Occipital lobe (tissue), 3 donors: ENCODE measurements at places on chromosomes 16 and 17. TPM values are rescaled to one million over a fixed set of nuclear protein-coding genes. Genes with fewer than 3 reads are reported as not detected.

KRT33A gene
- not detected for total RNA-seq

NPIPA3 gene
- total RNA-seq, result 0.94 TPM

AGRP gene
- total RNA-seq, result not detected

ADAM11 gene
- total RNA-seq, result 19.0 TPM

CLEC3A gene
- total RNA-seq, result not detected

B3GNT9 gene
- 1.2 TPM for total RNA-seq

PGAP3 gene
- total RNA-seq, result 8.9 TPM

TPPP3 gene
- 2.3 TPM for total RNA-seq

CCL2 gene
- 8.7 TPM for total RNA-seq

HS3ST3A1 gene
- 0.16 TPM for total RNA-seq

CD300H gene
- not detected for total RNA-seq

KRTAP2-3 gene
- total RNA-seq, result not detected

NSF gene
- 64.6 TPM for total RNA-seq

CCL1 gene
- total RNA-seq, result 0.47 TPM

PKMYT1 gene
- 3.0 TPM for total RNA-seq

CPSF4L gene
- total RNA-seq, result not detected

CES1 gene
- total RNA-seq, result 1.9 TPM

GPR142 gene
- total RNA-seq, result not detected

NACA2 gene
- total RNA-seq, result not detected

TNFRSF13B gene
- not detected for total RNA-seq

ZACN gene
- not detected for total RNA-seq
